ENCODE measurements at places on chromosomes 6 and 20. TPM values are rescaled to one million over a fixed set of nuclear protein-coding genes. Genes with fewer than 3 reads are reported as not detected.

DNA sequence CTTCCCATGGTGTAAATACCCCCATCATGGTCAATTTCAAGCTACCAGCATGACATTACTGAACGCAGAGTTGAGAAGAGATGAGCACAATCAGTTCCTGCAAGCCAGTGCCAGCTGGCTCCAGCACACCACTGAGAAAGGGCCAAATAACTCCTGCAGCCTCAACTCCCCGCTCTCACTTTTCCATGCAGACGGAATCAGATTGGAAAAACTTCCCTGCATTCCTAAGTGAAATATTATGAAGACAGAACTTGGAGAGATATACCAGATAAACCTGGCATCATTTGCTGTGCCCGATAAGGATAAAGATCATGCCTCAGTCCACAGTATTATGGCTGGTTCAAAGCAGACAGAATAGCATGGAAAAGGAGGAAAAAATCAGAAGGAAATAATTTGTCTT lies 56.7 kb downstream of the FILIP1 start:
- DNase-seq, result no peak

The C4B gene
- polyA plus RNA-seq, result 0.18 TPM

DNA sequence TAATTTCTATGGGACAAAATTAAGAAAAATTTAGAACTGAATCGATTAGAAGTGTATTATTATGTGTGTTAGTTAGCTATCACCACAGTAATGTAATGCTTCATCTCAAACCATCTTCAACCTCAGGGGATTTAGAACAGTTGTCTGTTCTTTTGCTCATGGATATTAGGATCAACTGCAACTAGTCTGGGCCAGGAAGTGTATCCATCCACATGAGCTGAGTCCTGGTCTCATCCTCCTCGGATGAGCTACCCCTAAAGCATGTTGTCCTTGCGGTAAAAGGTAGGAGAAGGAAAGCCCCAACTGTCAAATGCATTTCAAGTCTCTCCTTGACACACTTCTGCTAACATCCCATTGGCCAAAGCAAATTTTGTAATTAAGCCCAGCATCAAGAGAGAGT lies 537.7 kb downstream of the KIF16B start:
- no peak for DNase-seq

- DNase-seq, result no peak
Measured at GRCh38 chr20:46936415-46937156, 41.9 kb downstream of the EYA2 start.

DNA sequence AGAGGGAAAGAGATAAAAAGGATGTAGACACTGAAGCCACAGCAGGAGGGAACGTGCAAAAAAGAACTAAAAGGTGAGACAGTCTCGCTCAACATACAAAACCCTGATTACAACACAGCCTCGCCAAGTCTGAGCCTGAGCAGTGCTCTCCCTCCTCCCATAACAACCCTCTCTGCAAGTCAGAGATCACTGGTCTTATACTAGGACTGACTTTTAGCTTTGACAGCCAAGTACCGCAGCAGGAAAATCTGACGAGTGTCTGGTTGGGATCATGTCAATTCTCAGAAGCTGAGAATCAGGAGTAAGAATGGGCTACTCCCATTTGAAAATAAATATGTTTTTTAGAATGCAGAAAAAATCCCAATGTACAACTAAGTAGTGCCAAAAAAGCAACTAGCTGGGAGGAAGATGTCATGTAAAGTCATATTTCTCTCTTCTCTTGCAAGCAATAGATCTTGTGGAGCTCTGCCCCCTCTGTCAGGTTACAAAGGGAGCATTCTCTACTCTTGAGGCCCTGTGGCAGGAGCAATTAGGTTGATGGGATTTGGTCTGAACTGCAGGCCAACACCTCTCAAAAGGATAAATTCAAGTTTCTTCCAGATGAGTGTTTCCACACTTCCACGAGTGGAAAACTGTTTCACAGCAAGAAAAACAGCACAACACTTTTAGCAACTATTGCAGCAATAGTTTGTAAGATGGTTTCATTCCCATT lies 118.9 kb upstream of the COL21A1 start:
- DNase-seq, result no peak

DNA sequence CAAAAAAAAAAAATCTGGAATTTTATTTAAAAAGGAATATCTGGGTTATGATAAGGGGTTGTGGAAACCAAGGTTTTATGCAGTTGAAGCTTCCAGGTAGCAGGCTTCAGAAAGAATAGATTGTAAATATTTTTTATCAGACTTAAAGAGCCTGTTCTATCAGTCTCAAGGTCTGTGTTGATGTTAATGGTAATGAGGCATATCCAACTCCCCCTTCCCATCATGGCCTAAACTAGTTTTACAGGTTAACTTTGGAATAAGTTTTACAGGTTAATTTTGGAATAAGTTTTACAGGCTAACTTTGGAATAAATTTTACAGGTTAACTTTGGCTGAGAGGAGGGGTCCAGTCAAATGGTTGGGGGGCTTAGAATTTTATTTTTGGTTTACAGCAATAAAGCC lies 92.4 kb downstream of the CD24 start:
- no peak for DNase-seq

DNA sequence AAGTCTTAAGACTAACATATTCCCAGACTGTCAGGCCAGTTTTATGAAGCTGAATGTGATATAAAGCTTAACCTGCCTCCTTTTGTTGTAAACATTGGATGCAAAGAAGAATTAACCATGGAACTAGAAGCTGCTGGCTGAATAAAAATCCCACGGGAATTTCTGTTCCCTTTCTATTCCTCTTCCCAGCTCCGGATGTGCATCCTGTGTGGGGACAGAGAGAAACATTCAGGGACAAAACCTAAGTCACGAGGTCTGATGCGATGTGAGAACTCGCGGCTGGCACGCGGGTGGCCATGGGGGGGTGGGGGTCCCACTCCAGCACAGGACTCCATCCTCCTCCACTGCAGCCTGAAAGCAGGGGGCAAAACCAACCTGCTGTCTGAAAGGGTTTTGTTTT lies 32.2 kb downstream of the RAMACL start:
- DNase-seq, result no peak

The KCNG1 gene
- not detected for polyA plus RNA-seq

The PPP1R16B gene
- 2.6 TPM for polyA plus RNA-seq

DNA sequence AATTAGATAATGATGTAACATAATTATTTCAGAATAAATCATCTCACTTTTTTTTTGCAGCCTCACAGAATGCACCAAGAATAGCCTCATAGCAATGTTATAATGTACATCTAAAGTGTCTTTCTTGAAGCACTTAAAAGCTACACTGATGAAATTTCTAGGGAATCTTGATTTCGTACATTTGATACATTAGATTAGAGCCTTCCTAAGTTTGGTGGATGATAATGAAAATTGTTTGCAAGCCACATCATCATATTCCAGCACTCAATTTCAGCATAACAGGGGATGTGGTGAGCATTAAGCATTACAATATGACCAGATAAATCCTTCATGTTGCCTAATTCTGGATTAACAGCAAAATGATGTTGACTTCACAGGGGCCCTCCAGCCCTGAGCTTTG lies 9.7 kb upstream of the METTL24 start:
- DNase-seq, result no peak

- DNase-seq, result no peak
Measured at GRCh38 chr6:98828211-98828788, 6.1 kb upstream of the POU3F2 start.
